Fibroblast of villous mesenchyme (primary cell): ENCODE measurements at places on chromosomes 11 and 22. TPM values are rescaled to one million over a fixed set of nuclear protein-coding genes. Genes with fewer than 3 reads are reported as not detected.

DNA sequence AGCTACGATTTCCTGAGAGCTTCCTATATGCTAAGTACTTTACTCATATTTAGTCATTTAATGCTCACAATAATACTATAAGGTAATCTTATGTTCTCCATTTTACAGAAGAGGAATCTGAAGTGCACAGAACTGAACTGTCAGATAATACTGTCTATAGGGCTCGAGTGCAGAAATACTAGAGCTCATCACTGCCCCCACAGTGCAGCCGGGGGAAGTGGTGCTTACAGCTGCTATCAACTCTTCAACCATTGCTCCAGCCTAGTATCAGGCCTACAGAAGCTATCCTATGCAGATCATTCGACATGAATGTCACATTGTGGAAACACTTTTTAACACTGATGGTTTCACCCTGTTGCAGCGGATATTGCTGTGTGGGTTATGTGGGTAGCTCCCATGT lies 929.9 kb downstream of the NTM start:
- DNase-seq = no peak

DNA sequence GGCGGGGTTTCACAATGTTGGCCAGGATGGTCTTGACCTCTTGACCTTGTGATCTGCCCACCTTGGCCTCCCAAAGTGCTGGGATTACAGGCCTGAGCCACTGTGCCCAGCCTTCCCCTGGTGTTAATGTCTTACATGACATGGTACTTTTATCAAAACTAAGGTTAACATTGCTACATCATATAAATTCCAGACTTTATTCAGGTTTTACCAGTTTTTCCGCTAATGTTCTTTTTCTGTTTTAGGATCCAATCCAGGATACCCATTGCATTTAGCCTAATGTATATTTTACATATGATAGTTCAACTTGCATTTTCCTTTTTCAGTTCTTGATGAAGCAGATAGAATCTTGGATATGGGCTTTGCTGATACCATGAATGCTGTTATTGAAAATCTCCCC lies 14.2 kb downstream of the DDX10 start:
- DNase-seq = no peak

- no peak for DNase-seq
These were observed 112.3 kb upstream of the LMO1 start for GRCh38 chr11:8375932-8376331.

DNA sequence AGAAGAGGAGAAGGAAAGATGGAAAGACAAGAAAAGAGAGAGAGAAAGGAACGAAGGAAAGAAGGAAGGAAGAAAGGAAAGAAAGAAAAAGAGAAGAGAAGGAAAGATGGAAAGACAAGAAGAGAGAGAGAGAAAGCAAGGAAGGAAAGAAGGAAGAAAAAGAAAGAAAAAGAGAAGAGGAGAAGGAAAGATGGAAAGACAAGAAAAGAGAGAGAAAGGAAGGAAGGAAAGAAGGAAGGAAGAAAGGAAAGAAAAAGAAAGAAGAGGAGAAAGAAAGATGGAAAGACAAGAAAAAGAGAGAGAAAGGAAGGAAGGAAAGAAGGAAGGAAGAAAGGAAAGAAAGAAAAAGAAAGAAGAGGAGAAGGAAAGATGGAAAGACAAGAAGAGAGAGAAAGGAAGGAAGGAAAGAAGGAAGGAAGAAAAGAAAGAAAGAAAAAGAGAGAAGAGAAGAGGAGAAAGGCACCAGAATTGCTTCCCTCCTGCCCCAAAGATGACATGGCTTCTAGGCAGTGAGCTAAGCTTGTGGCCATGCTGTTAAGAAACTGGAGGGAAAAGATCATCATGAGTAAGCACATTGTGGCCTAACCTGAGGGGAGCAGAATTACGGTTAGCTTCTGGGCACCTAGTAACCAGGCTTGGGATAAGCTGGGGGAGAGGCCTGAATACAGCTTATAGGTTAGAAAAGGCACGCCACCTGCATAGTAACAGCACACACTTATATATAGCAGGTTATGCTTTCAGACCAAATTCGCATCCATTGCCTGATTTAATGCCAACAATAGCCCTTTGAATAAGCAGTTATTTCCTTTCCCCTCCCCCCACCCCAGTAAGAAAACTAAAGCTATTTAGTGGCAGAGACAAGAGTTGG lies 2.3 kb upstream of the ST3GAL4 start:
- peak; percentile 56 for DNase-seq

DNA sequence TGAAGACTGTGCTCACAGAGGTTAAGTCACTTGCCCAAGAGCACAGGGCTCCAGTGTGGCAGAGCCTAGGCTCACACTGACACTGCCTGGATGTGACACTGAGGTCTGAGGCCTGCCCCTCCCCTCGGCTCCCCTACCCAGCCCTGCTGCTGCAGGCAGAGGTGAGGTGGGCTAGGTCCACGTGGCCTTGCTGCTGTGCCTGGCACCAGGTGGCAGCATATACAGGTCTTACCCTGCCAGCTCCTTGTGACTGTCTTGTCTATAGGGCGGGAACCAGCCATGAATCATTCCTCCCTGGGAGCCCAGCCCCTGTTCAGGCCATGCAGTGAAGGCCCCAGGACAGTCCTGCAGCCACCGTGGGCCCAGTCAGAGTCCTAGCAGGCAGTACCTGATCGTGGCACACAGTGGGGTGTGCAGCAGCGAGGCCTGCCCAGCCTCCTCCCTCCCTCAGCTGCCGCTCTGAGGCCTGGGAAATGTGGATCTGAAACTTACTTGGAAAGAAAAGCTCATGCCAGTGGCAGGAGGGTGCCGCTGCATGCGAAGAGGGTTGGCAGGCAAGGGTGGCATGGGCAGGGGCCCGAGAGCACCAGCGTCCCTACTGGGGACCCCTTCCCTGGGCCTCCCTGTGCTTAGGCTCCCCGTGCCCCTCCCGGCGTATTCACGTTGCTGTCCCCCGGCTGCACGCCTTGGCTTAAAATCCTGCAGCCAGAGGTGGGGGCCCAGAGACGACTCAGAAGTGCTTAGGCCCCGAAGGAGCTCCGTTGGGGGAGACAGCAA lies 1.2 kb upstream of the CERK start:
- DNase-seq = no peak

- peak; percentile 94 for DNase-seq
These were observed 43.6 kb upstream of the FIBIN start for GRCh38 chr11:26950260-26950719.

GRCh38 chr11:1082346-1082727 lies 7.7 kb downstream of the MUC2 start:
- no peak for DNase-seq

DNA sequence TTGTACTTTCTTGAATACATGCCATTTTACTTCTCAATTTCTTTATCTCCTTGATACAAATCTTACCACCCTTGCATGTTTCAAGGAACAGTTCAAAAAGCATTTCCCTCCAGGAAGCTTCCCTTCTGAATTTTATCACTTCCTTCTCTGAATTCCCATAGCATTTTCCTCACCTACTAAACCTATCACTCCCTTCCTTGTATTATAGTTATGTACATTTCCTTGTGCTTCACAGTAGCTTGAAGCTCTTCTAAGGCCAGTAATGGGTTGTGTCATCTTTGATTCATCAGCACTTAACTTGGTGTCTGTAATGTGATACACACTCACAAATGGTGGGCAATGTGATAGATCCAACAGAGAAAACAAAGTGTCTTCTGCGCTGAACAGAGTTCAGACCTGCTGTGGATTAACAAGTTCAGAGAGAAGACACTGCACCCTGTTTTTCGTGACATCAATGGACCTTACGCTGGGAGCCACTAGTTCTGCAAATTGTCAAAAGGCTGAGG lies 127.5 kb downstream of the CCDC81 start:
- DNase-seq = no peak

- DNase-seq = peak; percentile 89
These were observed at the start of gene MED15 for GRCh38 chr22:20507253-20508066. TSS of gene MED15 (plus strand) at chr22:20507610. CDS start at chr22:20507679, 69 bp downstream.

DNA sequence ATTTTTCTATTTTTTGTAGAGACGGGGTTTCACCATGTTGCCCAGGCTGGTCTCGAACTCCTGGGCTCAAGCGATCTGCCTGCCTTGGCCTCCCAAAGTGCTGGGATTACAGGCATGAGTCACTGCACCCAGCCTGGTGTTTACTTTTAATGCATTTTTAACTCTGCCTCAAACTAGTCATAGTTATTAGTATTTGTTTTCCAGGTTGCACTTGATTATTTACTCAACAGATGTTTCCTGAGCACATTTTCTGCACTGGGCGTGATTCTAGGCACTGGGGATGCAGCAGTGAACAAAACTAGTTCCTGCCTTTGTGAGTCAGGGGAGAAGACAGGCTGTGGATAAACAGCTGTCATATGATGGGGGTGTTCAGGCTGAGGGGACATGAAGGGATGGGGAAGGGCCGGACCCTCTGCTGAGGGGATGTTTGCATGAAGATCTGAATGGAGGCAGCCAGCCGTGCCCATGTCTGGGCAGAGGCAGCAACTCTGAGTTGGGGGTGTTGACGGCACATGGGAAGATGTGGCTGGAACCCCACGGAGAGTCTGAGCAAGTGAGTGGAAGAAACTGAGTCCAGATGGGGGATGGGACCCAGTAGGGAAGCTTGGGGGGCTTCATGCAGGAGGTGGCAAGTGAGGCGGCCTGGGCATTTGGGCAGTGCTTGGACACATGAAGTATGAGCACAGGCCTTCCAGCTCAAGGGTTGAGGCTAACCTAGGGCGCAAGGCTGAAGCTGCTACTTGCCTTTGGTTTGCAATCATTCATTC lies 34.4 kb downstream of the MPPED1 start:
- peak; percentile 1 for DNase-seq

DNA sequence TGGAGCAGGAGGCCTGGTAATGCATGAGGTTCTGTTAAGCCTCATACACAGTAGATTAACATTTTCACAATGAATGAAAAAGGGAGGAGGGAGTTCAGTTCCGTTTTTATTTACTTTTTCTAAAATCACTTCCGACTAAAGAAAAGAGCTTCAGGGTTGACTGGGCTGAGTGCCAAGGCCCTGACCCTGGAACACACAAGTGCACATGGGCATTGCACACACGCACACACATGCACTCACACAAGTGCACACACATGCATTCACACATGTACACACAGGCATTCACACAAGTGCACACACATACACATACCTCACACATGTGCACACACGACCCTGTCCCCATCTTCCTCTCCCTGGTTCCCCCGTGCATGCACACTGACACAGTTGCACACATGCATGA lies 303.3 kb downstream of the BRD1 start:
- no peak for DNase-seq

DNA sequence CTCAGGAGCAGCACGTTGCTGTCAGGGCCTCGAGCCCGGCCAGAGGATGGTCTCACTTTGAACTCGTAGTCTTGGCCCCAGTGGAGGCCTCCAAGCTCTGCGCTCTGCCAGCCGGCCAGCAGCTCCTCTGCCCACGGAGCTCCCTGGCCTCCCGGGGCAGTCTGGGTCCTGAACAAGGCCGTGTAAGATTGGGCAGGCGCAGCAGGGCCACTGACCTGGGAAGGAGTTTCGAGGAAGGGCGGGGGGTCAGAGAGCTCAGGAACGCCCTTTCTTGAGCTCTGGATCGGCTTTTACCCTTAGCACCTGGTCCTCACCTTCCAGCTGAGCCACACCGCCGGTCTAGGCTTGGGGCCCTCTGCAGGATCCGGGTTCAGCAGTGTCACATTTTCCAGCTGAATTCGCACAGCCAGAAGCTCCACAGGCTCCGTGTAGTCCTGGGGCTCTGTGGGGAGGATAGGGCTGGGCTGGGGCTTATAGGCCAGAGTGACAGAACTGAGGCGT lies 2.1 kb downstream of the ROBO4 start:
- DNase-seq = no peak

- peak; percentile 8 for DNase-seq
These were observed 42.1 kb upstream of the ISX start for GRCh38 chr22:35023692-35024363.

DNA sequence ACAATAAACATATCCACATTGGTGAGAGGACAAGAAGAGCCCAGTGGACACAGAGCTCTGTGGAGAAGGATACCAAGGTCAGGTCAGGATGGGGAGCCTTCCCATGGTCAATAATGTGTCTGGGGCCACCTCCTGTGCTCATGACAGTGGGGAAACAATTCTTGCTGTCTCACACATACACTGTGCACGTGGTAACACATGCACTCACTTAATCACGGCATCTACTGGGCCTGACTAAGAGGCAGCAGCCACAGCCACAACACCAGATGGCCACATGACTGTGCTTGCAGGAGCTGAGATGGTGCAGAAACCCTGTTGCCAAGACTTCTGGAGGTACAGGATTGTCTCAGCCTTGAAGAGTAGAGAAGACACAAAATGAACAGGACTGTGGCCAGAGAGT lies 28.6 kb downstream of the C22orf42 start:
- DNase-seq = no peak

DNA sequence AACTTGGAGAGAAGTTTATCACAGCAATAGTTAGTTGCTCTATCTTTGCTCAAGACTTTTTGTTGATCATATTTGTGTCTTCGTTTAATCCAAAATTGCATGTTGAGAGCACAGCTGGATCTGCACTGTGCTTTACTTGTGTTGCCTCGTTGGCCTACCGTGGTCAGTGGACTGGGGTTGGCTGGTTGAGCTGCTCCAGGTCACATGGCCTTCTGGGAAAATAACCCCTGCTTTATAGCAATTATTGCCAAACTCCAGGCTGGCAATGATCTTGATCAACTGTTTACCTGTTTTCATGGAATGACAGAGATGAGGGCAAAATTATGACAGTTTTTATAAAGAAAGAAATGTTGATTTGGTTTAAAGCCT lies 5.7 kb upstream of the PLET1 start:
- DNase-seq = no peak

The NUP50 gene
- 37.4 and 41.9 TPM in 2 replicates for total RNA-seq

The ALDH3B2 gene
- total RNA-seq = not detected in 2 replicates

The SLC22A6 gene
- total RNA-seq = not detected in 2 replicates

The TRIM29 gene
- 0.86 and 1.3 TPM in 2 replicates for total RNA-seq

The MMP12 gene
- total RNA-seq = 3.0 and 3.5 TPM in 2 replicates

The FAM111B gene
- total RNA-seq = 12.1 and 12.2 TPM in 2 replicates

The OR52E8 gene
- total RNA-seq = not detected in 2 replicates

The SMIM35 gene
- total RNA-seq = not detected in 2 replicates

The TUBA8 gene
- under 0.01 and 0.32 TPM in 2 replicates for total RNA-seq

The CCDC89 gene
- total RNA-seq = 2.6 and 3.9 TPM in 2 replicates

The ABCC8 gene
- not detected in 2 replicates for total RNA-seq

The LAMTOR1 gene
- 155 and 174 TPM in 2 replicates for total RNA-seq

The OR8B8 gene
- total RNA-seq = not detected in 2 replicates

The SHISAL1 gene
- 3.0 and 4.5 TPM in 2 replicates for total RNA-seq

The PHLDA2 gene
- 7.3 and 13.2 TPM in 2 replicates for total RNA-seq

The TNNT3 gene
- total RNA-seq = not detected in 2 replicates
